ENCODE measurements at places on chromosomes 6 and 20.

GRCh38 chr6:147903321-147903720 is 394.8 kb downstream of the SAMD5 start:
- no peak for DNase-seq

GRCh38 chr6:122610690-122611455 is 668 bp downstream of the PKIB start:
- peak; percentile 35 for DNase-seq

- no peak for DNase-seq
Observed at GRCh38 chr20:41526327-41526726, 91.8 kb downstream of the CHD6 start.

DNA sequence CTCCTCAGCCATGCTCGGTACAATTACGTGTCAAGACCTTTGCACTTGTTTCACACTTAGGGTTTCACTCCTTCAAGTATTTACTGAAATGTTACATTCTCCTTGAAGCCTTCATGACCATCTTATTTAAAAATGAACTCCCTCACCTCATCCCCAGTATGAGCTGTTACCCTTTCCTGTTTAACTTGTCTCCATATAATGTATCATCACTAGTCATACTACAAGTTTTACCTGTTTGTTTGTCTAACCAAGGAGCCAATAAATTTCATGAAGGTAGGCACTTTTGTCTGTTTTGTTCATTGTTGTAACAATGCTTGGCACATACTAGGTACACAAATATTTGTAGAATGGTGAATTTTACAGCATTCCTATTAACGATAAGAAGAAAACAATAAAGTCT is 46.1 kb upstream of the MTRF1L start:
- DNase-seq = no peak

- DNase-seq = no peak
Observed at GRCh38 chr6:114179411-114179810, 163.4 kb downstream of the HS3ST5 start.

DNA sequence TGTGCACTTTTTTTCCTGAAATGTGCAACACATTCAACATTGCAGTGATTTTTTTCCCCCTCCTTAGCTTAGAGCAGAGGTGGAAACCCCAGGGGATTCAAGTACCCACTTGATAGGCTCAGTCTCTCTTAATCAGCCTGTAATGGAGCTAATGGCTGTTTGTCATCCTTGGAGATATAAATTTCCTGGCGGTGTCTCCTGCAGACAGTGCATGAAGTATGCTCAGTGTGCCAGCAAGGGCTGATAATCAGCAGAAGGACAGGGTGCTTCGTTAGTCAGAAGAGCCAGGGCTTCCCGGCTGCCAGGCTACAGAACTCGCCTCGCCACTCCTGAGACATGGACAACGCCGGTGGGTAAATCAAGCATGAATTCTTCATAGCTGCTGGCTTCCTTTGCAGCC is 69.8 kb upstream of the PHACTR2 start:
- no peak for DNase-seq

DNA sequence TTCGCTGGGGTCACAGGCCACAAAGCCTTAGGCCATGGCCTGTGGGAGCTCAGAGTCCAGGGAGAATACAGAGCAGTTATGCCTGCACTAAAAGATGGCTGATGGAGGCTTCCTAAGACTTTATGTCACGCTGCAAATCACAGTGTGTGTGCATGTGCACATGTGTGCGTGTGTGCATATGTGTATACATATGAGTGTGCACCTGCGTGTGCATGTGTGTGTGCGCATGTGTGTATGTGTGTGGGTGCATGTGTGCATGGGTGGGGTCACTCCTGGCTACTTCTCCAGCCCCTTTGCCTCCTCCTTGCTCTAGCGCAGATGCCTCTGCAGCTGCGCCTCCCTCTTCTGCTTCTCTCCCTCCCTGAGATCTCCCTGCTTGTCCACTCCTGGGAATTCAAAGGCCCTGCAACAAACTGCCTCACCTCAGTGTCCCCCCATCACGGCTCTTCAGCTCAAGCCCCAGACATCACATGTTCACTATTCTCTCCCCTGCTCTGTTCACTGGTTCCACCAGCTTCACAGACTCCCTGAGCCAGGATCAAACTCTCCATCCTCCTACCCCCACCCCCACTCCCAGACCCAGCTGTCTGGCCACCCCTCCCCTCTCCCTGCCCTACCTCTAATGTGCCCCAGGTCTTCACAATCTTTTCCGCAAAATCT is 84.4 kb upstream of the NNAT start:
- DNase-seq = no peak

GRCh38 chr6:117558818-117559217 is 43.5 kb downstream of the GOPC start:
- no peak for DNase-seq

DNA sequence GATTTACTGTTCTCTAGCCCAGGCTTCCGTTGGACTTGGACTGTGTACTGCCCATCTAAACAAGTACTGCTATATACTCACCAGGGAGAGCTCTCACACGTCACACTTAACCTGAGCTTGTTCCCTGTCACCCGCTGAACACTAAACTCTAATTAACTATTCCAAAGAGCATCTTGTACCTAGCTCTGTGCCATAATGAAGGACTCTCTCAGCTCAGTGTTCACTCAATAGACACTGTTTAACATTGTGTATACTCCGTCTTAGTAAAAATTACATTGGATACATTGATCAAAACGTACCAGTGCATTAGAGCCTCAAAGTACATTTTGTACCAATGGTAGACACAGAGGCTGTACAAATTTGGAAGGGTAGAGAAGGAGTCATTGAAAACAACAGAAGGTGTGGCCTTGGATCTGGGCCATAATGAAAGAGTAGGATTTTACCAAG is 55.4 kb upstream of the EPHA7 start:
- no peak for DNase-seq

DNA sequence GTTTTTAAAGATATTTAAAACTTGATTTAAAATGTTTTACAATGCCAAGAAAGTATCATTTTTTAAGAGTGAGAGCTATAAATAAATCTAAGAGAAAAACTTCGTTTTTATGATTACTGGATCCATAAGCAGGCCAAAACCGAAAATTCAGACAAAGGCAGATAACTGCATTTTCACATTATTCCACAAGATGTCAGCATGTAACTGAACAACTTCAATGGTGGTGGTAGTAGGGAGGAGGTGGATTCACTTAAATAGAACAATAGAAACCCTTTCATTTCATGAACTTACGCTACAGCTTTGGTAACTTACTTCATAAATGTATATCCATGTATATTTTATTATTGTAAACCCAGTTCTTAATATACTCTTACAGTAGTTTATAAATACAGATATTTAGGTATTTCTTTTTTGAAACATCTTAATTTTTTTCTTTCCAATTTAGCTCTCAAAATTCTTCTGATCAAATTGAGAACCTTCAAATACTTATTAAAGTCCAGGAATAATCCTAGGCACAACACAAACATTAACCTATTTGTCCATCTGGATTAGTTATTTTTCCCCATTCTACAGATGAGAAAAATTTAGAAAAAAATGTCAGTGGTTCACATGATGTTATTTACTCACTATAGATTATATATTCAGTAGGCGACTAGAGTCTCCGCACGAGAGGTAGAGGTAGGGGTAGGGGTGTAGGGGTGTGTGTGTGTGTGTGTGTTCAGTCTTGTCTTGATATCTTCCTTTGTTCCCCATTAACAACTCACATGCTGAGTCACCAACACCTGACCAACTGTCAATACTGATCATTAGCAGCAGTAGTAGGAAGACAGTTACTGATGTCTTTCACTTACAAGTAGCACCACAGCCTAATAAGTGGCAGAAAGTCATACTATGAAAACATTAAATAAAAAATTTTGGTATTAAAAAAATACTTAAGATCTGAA is 111.5 kb downstream of the ARHGAP18 start:
- DNase-seq = no peak

- DNase-seq = no peak
Observed at GRCh38 chr6:148509119-148509799, 166.6 kb downstream of the SASH1 start.

DNA sequence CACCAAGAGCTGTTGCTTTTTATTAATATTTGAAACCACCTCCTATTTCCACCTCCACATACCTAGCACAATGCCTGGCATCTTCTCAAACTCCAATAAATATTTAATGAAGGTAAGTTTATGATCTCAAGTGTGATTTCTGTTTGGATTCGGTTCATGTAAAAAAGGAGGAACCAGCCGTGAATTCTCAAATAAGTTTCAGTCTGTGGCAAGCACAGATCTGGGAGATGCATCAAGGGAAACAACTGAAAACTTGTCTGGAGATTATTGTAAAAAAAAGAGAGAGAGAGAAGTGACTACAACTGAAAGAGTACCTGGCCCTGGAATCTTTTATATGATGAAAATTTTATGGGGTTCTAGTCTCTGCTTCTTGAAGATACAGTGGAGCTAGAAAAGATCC is 52.8 kb upstream of the PNRC1 start:
- no peak for DNase-seq

- DNase-seq = no peak
Observed at GRCh38 chr6:13417431-13417830, 70.0 kb downstream of the GFOD1 start.

DNA sequence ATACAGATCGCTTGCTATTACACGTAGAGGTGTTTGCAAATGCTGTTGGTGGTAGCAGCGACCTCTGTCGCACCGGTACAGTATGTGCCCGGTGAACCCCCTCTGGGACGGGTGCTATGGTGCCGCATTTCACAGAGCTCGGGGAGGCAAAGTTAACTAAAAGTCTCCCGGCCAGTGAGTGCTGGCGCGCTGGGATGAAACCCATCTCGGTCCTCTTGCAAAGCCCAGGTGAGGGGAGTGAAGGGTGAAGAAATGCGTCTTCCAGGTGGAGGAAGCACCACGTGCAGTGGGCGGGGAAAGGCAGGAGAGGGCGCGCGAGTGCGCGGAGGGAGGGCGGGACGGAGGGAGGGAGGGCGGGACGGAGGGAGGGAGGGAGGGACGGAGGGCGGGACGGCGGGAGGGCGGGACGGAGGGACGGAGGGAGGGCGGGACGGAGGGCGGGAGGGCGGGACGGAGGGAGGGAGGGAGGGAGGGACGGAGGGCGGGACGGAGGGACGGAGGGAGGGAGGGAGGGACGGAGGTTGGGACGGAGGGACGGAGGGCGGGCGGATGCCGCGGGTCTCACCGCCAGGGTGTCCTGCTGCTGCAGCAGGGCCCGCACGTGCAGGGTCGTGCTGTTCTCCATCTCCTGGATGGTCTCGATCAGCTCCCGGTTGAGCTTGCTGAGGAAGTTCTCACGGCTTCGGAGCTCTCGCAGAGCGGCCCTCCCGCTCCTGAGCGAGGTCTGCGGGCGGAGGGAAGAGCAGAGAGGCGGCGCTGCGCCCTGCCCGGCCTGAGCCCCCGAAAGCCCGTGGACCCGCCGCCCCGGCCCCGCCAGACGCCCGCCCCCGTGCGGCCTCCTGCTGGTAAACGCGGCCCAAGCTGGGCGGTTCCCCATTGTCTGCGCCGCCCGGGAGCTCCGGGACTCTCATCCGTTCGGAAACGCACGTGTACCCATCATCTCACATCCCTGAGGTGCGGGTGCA is 11.7 kb downstream of the C20orf96 start:
- no peak for DNase-seq

DNA sequence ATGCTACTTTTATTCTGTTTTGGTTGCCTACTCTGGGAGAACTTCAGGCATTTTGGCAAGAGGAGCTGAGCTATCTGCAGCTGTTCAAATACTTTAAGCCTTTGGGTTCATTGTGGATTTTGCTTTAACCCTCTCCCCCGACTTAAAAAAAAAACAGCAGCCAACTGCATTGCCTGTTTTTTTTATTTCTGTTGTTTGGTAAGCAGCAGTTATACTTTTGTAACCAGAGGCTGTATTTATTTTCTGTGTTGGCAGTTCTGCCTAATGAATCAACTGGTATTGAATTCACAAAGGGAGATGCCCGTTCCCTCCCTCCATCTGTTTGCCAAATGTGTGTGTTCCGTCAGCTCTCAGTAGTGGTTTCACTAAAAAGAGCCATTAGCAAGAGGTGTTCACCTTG is 484.0 kb downstream of the UTRN start:
- DNase-seq = no peak

- no peak for DNase-seq
Observed at GRCh38 chr20:46433051-46433450, 26.6 kb upstream of the ELMO2 start.

- DNase-seq = no peak
Observed at GRCh38 chr6:67431076-67431475, 1204.0 kb upstream of the ADGRB3 start.

DNA sequence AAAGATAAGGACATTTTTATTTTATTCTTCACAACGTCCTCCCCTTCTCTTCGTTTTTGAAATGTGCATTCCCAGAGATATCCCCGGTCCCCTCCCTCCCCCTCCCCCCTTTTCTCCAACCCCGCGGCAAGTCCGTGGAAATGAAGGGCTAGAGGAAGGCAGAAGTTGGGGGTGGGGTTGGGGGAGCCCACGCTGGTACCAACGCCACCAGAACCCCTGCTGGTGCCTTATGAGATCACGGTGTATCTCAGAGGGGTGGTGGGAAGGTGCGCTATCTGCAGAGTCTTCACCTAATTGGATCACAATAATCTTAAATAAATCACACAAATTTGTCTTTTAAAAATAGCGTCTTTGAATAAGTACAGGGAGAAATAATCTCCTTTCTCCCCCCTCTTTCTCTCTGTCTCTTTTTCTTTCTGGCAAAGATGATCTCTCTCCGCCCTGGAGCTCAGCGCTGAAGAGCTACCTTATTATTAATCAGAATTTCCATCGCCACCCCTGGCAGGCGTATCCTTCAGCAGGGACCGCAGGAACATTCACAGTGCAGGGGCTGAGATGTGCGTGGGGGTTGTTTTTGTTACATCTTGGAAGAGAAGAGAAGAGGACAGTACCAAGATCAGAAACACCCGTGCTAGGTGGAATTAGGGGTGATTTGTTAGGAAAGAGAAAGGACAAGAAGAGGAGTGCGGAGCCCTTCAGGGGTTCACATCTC is 915 bp downstream of the CLVS2 start:
- DNase-seq = no peak

DNA sequence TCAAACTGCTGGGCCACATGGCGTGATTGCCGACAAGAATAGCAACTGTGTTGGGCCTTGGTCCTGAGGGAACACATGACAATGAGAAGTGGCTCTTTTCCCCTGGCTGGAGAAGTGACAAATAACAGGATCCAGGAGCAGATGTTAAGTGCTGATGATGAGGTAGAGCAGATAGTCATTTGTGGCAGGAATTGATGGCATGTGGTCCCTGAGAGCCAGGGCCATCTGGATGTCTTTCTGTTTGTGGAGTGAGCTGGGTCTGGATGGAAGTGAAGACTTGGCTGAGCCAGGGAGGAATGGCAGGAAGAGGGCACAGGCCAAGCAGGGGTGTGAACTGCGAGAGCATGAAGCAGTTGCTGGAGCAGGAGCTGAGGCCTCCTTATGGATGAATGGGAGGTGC is 67.8 kb downstream of the SCAND1 start:
- DNase-seq = no peak

- DNase-seq = no peak
Observed at GRCh38 chr6:92979281-92979680, 440.1 kb downstream of the EPHA7 start.

Data from progenitor cell of endocrine pancreas (in vitro differentiated cells).